ENCODE measurements at places on chromosomes 1 and 21. TPM values are rescaled to one million over a fixed set of nuclear protein-coding genes. Genes with fewer than 3 reads are reported as not detected.

Gene MTHFR
- 49.1 TPM for total RNA-seq

Gene CTBS
- 9.4 TPM for total RNA-seq

Gene CHRM3
- 5.2 TPM for total RNA-seq

Gene TAS1R3
- total RNA-seq, result 0.26 TPM

Gene SPRR2G
- total RNA-seq, result not detected

Gene PLA2G5
- total RNA-seq, result 3.9 TPM

Gene GABRD
- not detected for total RNA-seq

Gene OR2T35
- not detected for total RNA-seq

Gene SLC44A5
- 2.1 TPM for total RNA-seq

Gene FCRL6
- total RNA-seq, result not detected

Gene MATN1
- 0.26 TPM for total RNA-seq

Gene LHX8
- not detected for total RNA-seq

Gene OR2G3
- total RNA-seq, result not detected

Gene OR2M3
- not detected for total RNA-seq

Gene NFIA
- total RNA-seq, result 7.7 TPM

Gene FAM151A
- total RNA-seq, result not detected

Gene FMOD
- total RNA-seq, result 4.4 TPM

Gene FCN3
- not detected for total RNA-seq

Gene MAB21L3
- total RNA-seq, result 0.06 TPM

Gene TMPRSS15
- 0.06 TPM for total RNA-seq

Gene FDPS
- total RNA-seq, result 229 TPM

Gene GUCA2B
- not detected for total RNA-seq
